AG10803 (cell line): ENCODE measurements at places on chromosomes 1 and 21.

GRCh38 chr1:228463559-228464455 is 23.4 kb upstream of the RNF187 start:
- no peak for DNase-seq

- no peak for DNase-seq
Observed at GRCh38 chr1:200693327-200693726, 23.6 kb upstream of the DDX59 start.

GRCh38 chr1:20867847-20868246 is 80.7 kb upstream of the HP1BP3 start:
- no peak for DNase-seq

GRCh38 chr1:198443365-198444233 is 96.9 kb downstream of the ATP6V1G3 start:
- DNase-seq = peak; percentile 94

GRCh38 chr1:224629965-224630364 is 13.8 kb downstream of the CNIH3 start:
- DNase-seq = no peak

- peak; percentile 64 for DNase-seq
Observed at GRCh38 chr1:20093940-20094391, 24.0 kb downstream of the PLA2G5 start.

GRCh38 chr1:190464690-190465089 is 13.0 kb downstream of the BRINP3 start:
- no peak for DNase-seq

DNA sequence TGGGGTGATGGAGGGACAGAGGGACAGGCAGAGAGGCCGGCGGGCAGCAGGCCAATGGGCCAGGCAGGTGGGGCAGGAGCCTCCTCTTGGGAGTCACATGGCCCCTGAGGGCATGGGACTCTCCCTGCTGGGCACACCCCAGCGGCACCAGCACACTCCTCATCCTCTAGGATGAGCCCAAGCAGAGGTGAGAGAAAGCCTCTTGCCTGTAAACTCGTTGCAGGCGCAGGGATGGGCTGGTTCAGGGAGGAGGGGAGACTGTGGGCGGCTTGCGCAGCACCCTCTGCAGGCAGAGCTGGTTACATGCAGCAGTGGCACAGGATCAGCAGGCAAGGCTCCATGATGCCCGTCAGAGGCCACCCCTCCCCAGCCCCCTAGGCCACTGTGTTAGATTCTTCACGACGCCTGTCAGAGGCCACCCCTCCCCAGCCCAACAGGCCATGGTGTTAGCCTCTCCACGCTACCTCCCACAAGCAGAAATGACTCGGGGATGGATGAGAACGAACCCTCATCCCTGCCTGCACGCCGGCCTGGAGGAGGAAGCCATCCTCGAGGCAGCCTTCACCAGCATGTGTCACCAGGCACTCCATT is 209.7 kb upstream of the VAMP3 start:
- no peak for DNase-seq

- DNase-seq = no peak
Observed at GRCh38 chr21:34911360-34911759, 137.7 kb downstream of the RUNX1 start.

- no peak for DNase-seq
Observed at GRCh38 chr1:226551299-226551698, 2.7 kb downstream of the STUM start.
